Suprapubic skin (tissue), 4 donors: ENCODE measurements at places on chromosomes 11 and 22.
A peak's percentile ranks its signal among the peaks of the same experiment; 100 is the strongest.

DNA sequence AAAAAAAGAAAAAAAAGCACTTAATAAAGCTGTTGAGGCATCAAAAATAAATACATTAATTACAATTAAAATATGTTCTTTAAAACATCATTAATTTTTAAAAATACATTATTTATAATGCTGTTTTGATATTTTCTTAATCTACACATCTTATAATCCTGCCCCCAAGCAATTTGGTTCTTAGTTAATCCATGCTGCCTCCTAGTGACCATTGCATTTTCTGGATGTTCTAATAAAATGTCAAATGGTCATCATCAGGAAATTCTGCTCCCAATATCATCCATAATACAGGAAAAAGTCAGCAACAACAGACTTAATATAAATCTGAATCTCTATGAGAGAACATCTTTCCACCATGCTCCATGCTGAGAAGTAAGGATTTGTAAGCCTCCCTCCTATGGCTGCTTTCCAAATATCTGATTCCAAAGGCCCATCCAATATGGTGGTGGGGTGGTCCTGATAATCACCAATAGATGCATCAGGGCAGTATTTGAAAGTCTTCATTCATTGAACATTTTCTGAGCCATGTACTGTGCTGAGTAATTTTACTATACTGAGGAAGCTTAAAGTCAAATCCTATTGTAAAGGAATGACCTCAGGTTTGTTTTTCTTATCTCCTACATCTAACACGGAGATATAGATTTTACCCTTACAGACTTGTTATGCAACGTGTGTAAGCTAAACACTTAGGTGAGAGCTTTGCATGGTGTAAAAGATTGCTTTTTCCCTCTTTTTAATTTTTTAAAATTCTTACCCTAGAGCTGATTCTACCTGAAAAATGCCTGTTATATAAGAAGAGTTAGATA, 124.7 kb upstream of the BMAL1 start:
- no peak for DNase-seq

DNA sequence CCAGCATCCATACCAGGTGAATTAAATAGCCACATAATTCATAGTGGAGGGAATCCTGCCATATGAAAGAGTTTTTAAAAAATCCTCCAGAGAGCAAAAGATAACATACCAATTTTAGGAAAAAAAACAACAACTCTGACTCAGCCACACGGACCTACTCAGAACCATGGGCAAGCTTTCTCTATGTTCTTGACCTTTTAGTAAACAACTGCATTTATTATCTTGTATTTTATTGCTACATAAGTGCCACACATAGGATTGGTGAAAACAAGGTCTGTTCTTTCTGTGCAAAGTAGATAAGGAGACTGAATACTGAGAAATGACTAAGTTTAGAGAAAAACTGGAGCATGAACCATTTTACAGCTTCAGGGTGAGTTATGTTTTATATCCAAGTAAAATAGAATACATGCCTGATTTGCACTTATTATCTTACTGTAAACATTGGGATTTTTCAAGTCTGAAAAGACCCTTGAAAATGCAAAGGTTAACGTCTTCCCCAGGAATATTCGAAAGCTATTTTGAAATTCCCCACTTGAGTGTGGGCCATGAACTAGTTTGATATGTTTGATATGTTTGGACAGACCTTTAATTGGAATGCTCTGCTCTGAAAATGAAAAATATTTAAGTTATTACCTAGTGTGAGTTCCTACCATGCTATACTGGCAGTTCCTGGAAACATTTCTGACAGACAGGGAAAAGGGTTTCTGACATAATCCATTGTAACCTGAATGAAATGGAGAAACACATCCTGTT, 89.5 kb upstream of the DDI1 start:
- DNase-seq, result no peak

DNA sequence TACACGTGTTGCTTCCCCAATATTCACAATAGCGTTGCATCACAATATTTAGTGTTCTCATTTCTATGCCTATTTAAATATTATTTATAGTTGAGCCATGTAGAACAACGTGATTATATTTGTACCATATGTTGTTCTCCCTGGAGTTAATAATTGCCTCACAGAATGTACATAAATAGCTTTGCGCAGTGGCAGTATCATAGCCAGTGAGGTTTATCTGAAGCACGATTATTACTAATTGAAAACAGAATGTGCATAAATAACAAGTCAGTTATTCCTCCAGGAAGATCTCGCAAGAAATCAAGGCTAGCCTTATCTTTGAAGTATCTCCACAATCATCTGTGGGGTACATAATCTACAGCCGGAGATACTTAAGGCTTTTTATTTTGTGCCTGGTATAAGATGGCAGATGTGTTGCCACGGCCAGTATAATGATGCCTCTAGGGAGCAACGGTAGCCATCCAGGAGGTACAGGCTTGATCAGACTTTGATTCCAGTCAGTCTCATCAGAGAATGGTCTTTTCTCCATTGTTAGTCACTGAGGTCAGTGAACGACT, 197.5 kb downstream of the MSANTD4 start:
- DNase-seq, result no peak

GRCh38 chr11:110492321-110492685, 62.6 kb downstream of the FDX1 start:
- DNase-seq, result no peak

DNA sequence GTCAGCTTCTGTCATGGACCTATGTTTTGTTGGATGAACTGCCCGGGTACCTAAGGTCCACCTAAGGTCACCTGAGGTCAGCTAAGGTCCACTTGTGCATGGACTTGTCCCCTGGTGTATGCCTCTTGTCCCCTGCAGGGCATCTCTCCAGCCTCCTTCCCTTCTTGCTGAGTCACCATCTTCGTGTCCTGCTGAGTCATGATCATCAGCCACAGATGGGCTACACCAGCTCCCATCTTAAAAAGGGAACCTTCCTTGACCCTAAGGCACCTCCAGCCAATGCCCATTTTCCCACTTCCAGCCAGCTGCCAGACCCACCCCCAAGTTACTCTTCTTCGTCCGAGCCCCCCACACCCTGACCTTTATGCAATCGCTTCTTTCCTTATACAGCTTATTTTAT, 544.9 kb downstream of the TBC1D22A start:
- DNase-seq, result peak; percentile 29

- no peak for DNase-seq
Observed at GRCh38 chr11:5107285-5107684, 30.9 kb downstream of the OR52A5 start.

DNA sequence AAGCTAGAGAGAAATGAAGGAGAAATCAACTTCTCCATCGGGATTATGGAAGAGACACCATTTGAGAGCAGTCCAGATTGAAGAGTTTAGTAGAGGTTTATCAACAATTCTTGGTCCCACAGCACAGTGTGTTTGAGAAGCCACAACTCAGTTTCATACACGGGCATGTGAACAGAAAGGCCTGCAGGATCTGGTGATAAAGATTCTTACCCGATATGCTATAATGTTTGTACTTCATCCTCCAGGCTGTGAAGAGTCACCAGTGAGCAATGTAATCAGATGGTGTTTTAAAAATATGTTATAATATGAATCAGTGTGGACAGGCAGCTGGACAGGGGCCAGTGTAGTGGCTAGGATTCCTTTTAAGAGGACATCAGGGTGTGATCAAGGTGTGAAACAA, 29.7 kb upstream of the VWA5A start:
- no peak for DNase-seq

- DNase-seq, result no peak
Observed at GRCh38 chr22:38327805-38328204, 10.6 kb upstream of the CSNK1E start.

DNA sequence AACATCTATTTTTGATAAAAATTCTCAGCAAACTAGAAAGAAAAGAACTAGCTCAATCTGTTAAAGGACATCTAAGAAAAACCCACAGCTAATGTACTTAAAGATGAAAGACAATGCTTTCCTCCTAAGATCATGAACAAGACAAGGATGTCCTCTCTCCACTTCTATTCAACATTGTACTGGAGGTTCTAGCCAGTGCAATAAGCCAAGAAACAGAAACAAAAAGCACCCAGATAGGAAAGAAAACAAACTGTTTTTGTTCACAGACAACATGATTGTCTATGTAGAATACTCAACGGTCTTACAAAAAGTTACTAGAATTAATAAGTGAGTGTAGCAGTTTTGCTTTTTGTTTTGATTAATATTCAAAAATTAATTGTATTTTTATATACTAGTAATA, 7.8 kb downstream of the CD3D start:
- DNase-seq, result no peak
